ENCODE measurements at places on chromosomes 4 and X. TPM values are rescaled to one million over a fixed set of nuclear protein-coding genes. Genes with fewer than 3 reads are reported as not detected.

- no peak for DNase-seq
Measured at GRCh38 chr4:110533590-110533910, 57.6 kb downstream of the ENPEP start.

ANOS1 gene
- total RNA-seq: 6.9 TPM

DNA sequence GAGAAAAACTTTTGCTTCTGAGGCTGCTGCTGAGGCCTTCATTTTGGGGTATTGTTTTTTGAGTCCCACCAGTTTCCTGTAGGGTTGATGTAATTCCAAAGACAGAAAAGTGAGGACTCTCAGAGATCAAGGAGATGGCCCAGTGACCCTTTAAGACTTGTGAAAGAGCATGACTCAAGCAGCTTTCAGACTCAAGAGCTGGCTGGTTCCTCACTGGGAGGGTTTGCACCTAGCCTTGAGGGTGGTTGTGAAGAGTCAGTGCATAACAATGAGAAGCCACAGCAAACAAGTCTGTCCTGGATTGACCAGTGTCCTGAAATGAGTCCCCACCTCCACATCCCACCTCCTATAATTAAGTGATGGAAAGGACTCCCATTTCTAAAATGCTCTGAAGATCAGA, 89.2 kb downstream of the NHS start:
- DNase-seq: no peak

DNA sequence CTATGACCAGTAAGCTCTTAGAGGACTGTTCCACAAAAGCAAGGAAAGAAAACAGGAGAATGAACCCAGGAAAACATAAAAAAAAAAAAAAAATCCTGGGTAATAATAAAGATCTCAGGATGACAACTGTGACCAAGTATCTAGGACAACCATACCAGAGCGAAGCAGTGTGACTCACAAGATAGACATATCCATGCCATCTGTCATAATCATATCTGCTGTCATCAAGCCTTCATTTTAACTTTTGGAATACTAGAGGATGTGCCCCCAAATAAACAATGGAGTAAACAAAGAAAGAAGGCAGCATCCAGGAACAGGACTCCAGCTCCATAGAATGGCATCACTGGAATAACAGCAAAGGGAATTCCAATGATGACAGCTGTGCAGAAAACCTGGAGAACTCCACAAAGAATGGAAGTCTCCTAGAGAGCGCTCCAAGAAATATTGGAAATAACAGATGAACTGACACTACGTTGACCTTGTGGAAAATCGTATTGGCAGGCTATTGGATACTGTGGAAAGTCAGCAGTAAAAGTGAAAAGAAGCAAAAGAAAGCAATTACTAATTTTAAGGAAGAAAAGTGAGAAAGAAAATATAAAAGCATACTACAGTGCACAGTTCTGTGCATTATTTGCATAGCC, 35.3 kb downstream of the HPGDS start:
- DNase-seq: no peak

- DNase-seq: no peak
Measured at GRCh38 chr4:131258361-131258760, 1890.7 kb upstream of the PCDH10 start.

Data from progenitor cell of endocrine pancreas (in vitro differentiated cells).